SIG-M5 (cell line): ENCODE measurements at places on chromosomes 12 and 14.
A peak's percentile ranks its signal among the peaks of the same experiment; 100 is the strongest.

- DNase-seq: peak; percentile 41
These were observed 34.5 kb upstream of the VRK1 start for GRCh38 chr14:96762650-96763049.

GRCh38 chr14:61661471-61662400 lies 33.6 kb upstream of the HIF1A start:
- DNase-seq: no peak

- DNase-seq: no peak
These were observed 22.0 kb upstream of the SEL1L start for GRCh38 chr14:81555684-81556083.

GRCh38 chr14:78598046-78598920 lies 428.1 kb downstream of the NRXN3 start:
- DNase-seq: no peak

GRCh38 chr12:29286081-29286790 lies 94.7 kb downstream of the ERGIC2 start:
- DNase-seq: no peak

- DNase-seq: no peak
These were observed 326.8 kb downstream of the GLT1D1 start for GRCh38 chr12:129179941-129180553.

DNA sequence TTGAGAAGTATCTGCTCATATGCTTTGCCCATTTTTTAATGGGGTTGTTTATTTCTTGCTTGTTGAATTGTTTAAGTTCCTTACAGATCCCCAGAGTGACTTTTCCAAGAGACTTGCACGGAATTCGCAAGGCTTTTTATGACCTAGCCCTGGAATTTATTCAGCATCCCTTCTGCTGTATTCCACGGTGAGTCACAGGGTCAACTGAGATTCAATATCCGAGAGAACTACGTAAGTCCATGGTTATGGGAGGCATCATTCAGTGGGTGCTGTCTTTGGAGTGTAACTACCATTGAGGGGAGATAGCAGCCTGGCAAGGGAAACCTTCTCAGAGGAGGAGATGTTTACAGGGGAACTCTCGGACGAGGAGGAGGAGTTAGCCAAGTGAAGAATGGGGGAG lies 20.9 kb upstream of the GPRC5A start:
- no peak for DNase-seq

DNA sequence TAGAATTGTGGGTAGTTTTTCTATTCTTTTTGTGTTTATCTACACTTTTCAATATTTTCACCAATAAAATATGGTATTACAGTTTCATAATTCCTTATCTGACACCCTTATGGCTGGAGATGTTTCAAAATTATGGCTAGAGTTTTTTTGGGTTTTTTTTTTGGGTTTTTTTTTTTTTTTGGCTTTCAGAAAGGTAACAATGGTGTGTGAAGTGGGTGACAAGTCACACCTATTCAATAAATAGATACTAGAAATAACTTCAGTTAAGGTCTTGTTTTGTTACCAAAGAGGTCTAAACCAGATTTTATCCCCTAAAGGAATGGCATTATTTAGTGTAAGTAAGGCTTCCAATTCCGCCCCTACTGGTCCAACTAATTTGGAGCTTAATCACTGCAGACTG lies 19.5 kb downstream of the SPPL3 start:
- DNase-seq: no peak

DNA sequence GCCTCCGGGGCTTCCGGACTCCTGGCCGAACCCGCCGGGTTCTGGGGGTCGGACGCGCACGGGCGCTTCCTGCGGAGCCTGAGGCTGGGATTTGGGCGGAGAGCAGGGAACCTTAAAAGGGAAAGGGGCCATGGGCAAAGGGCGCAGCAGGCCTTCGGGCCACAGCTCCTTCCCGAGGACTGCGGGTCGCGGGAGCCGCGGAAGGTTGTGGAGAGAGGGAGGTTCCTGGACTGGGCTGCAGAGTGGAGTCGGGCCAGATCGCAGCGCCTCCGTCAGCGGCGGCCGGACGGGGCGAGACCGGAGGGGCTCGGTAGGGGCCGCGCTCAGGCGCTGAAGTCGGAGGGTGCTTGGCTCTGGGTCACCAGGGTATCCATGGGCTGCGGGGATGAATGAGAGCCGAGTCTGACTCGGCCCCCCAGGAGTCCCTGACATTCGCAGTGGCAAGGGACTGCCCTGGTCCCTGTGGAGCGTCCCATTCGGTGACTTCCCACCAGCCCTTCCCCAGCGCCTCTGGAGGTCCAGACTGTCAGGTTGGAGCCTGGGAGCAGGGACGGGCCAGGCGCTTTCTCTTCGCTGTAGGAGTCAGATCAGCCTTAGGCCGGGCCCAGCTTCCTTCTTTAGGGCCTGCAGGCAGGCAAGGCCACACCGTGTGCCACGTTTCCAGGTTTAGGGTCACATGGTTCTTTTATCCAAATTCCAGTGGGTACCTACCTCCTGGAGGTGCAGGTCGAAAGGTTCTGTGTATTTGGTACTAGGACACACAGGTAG lies 938 bp upstream of the SLC25A29 start:
- no peak for DNase-seq

DNA sequence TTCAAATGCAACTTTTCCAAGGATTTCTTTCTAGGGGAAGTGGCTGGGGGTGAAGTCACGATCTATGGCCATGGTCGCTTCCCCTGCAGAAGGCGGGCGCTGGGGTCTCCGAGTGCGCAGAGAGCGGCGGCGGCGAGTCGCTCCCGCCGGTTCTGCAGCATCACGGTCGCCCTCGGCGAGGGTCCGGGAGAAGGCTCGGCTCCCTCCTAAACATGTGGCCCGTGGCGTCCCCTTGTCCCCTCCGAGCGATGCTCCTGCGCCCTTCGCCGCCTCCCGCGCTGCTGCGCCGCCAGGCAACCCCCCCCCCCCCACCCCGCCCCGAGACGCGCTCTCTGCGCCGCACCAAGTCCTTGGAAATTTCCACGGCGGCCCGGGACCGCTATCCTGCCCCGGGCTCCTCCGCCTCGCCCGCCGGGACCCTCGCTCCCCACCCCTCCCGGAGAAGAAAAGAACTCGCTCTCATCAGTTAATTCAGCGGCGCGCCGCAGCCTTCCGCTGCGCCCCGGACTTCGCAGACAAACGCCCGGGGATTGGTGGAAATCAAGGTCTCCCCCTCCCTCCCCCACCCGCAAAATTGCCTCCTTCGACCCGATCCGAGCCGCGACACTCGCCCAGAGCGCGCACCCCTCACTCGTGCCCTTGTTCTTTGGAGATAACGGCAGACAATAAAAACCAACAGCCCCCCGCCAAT lies at the start of gene ST8SIA1:
Gene ST8SIA1 (minus strand): TSS at position 298 of the 691 bp plus-strand sequence. CDS start 475 bp downstream, outside the sequence.
- no peak for DNase-seq

DNA sequence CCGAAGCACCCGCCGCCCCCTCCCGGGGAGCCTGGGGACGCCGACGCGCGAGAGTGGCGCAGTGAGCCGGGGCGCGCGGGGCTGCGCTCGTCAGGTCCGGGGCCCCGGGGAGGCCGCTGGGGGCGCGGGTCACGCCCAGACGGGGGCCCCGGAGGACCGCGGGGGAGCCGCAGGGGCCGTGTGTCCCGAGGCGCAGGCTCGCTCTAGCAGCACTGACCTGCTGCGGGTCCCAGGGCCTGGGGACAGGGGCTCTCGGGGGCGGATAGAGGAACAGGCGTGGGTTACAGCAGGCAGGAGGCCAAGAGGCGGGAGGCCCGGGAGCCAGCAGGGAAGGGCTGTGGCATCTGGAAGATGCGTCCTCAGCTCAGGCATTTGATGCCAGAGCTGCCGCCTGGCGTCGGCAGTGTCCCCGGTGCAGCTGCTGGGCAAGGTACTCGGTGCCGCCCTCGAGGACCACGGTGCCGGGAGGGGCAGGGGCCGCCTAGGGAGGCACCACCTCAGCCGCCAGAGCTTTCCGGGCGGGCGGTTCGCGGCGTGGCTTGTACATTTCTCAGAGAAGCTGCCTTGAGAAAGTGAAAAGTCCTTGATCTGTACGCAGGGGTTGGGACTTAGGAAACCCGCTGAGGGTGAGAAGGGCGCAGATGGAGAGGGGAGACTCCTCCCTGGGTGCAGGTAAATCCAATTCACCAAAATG lies 1.2 kb downstream of the WNT5B start:
- DNase-seq: no peak

DNA sequence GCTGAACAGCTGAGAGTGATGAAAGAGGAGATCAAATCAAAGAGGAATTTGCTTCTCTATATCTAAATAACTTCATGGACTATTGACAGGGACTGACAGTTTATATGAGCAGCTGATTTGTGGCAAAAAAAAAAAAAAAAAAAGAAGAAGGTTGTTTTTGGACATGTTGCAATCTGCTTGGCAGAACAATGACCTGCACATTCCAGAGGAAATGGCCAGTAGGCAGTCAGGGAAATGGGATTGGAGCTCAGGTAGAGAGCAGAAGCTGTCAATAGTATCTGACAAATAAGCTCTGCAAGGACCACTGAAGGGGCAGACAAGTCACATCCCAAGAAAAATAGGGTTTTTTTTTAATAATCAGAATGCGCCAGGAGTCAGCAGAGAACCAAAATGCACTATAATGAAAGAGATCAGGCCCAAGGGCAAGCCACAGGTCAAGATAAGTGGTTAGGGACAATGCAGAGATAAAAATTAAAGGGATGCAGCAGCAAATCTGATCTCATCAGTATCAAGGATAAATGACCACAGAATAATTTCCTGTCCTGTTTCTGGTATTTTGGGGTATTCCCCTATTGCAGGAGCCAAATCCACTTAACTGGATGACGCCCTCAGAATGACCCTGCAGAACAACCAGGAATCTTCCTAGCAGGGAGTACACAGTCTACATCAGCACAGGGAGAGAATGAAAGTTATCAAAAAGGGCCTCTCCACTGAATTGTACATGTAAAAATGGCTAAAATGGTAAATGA lies 22.6 kb upstream of the DUSP16 start:
- DNase-seq: no peak

DNA sequence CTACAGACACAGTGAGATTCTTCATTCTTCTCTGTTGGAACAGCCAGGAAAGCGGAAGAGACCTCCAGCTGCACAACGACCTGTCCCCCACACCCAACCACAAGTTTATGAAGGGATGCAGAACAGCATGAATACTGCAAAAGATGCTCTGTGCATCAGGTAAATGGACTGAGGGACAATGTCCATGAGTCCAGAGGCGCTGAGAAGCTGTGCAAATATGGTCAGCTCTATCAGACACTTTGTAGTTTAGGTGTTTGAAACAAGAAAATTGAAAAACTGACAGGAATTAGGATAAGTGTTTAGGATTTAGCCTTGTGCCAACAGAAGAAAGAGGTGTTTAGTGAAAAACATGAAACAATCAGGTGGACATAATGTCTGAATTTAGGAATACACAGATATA lies 33.1 kb upstream of the PZP start:
- no peak for DNase-seq

DNA sequence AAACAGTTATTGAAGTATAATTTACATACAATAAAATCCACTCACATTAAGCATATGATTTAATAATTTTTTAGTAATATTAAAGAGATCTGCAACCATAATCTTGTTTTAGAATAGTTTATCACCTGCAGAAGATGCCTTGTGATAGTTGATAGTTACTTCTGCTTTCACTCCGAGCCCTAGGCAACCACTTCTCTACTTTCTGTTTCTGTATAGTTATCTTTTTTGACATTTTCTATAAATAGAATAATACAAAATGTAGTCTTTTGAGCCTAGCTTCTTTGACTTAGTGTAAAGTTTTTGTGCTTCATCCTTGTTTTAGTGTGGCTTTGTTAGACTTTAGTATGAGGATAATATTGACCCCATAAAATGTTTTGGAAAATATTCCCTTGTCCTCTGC lies 111.0 kb downstream of the MNAT1 start:
- peak; percentile 20 for DNase-seq

GRCh38 chr14:96905825-96906224 lies 108.6 kb downstream of the VRK1 start:
- peak; percentile 69 for DNase-seq

GRCh38 chr14:59691266-59691665 lies 114.7 kb upstream of the CCDC175 start:
- no peak for DNase-seq

DNA sequence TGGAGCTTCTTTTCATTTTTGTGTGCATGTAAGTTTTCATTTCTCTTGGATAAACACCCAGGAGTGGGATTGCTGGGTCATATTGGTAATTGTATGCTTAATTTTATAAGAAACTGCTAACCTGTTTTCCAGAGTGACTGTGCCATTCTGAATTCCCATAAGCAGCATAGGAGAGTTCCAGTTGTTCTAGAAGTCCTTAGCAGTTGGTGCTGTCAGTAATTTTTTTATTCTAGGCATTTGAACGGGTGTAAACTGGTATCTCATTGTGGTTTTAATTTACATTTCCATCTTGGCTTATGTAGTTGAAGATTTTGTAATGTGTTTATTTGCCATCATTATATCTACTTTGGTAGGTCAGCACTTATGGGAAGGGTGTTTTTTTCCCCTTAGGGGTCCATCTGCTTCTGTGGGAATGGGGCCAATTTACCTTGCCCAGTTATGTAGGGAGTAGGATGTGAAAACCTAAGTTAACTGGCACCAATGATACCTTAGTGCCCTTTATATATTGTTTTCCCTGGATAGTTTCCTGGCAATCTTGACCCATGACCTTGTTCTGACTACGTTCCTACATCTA lies 202.9 kb downstream of the AKAP6 start:
- no peak for DNase-seq

GRCh38 chr14:70714055-70714550 lies 72.4 kb downstream of the TTC9 start:
- no peak for DNase-seq

DNA sequence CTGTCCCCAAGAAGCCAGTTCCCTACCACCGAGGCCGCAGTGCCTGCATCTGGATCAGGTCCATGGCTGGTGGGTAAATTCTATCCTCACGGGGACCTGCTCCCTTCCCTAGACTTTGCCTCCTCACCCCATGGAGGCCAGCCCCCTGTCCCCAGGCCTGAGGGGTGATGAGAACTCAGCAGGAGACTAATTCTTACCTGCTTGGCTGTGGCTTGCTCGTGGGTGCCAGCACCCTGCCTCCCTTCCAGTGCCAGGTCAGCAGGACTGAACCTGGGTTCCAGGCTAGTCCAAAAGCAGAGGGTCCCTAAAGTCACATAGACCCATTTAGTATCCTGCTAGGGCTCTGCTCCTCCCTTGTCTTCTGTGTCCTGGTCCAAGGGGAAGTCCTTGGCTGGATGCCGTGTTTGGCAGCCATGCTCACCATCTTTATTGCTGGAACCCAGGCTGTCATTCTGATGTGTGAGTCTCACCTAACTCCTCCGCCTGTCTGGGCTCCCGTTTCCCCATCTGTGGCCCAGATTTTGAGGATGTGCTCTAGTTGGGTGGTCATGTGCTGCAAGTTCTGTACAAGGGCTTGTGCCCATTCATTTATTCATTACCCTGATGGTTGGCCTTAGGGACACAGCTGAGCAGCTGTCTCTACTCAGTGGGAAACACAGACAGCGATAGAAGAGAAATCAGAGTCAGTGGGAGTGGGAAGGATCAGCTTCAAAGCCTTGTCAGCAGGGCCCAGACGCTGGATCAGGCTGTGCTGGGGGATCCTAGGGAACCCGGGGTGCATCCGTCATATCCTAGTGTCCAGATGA lies 949 bp downstream of the PLBD2 start:
- DNase-seq: no peak

- DNase-seq: no peak
These were observed 275.3 kb downstream of the CCER1 start for GRCh38 chr12:90679674-90680073.

DNA sequence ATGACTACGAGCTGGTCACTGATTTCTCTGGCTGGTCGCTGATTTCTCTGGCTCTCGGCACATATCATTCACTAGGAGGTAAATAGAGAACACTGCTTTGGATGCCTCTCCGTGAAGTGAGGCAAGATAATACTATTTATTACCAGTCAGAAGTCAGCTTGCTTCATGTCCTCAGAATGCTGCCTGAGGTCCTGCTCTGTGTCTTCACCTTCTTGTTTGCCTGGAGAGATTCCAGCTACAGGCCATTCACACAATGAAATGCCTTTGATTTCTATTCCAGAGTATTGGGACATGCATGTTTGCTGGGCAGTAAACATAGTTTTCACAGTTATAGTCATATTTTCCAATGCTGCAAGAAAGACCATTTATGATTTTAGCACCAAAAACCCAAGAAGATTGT lies 106.7 kb downstream of the AEBP2 start:
- no peak for DNase-seq
